ENCODE measurements at places on chromosomes 11 and 22. TPM values are rescaled to one million over a fixed set of nuclear protein-coding genes. Genes with fewer than 3 reads are reported as not detected.

Gene MYEOV
- polyA plus RNA-seq: 3.6 TPM

- no peak overlapping the region for H3K27ac ChIP-seq
- no peak overlapping the region for H3K4me3 ChIP-seq
- H3K27me3 ChIP-seq: no peaks in the 10 kb centered on the region
- H3K36me3 ChIP-seq: peaks cover 4% of the 10 kb centered on the region
- no peak for DNase-seq
Measured at GRCh38 chr11:126280595-126280994, 2.3 kb upstream of the TIRAP start.

- peaks cover 16% of the 10 kb centered on the region for H3K4me1 ChIP-seq
- peaks cover 54% of the 10 kb centered on the region for H3K36me3 ChIP-seq
- DNase-seq: no peak
- H3K27ac ChIP-seq: no peak overlapping the region
Measured at GRCh38 chr11:118636569-118637290, 29.3 kb downstream of the PHLDB1 start.

GRCh38 chr22:35473971-35474370 is 66.7 kb upstream of the RASD2 start:
- no peak overlapping the region for H3K27ac ChIP-seq
- peaks cover 12% of the 10 kb centered on the region for H3K4me1 ChIP-seq
- DNase-seq: no peak

Data from SK-N-SH (cell line).